T-helper 9 cell (primary cell): ENCODE measurements at places on chromosomes 4 and X.
A peak's percentile ranks its signal among the peaks of the same experiment; 100 is the strongest.

- no peak for DNase-seq
Measured at GRCh38 chr4:21469438-21470300, 478.9 kb downstream of the KCNIP4 start.

GRCh38 chrX:88655460-88655859 lies 91.6 kb upstream of the CPXCR1 start:
- DNase-seq, result no peak

GRCh38 chrX:18076434-18076833 lies 144.3 kb downstream of the BEND2 start:
- no peak for DNase-seq

GRCh38 chr4:95304898-95305297 lies 243.9 kb downstream of the UNC5C start:
- DNase-seq, result no peak

- no peak for DNase-seq
Measured at GRCh38 chr4:188346171-188346809, 207.0 kb downstream of the TRIML1 start.

DNA sequence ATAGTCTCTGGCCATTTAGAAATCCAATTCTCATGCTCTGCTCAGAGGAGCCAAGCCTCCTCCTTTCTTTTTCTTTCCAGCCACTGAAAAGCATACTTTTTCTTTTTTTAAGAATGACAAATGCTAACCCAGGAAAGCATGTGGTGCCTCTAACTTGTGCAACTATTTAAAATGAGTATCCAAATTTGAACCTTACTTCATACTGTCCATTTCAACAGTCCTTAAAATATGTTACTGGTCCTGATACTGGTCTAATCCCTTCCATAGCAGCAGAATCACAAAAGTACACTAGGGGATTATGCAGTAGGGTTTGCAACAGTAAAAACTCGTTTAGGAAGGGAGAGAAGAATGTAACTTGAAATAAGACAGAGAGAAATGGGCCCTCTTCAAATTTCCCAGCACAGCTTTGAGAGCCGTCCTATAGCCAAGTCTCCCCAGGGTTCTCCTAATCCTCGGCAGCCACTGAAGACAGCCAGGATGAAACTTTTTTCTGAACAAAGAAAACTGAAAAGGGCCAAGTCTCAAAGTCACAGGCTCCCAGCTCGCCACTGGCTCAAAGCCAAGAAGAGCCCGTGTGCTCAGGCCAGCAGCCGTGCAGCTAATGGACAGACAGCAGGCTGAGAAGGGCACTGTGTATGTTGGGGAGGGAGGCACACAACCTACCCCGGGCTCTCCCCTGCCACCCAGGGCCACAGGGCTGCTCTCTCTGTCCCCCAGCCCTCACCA lies 39.5 kb downstream of the GPC4 start:
- DNase-seq, result no peak

- no peak for DNase-seq
Measured at GRCh38 chr4:3388471-3389232, 53.1 kb upstream of the HGFAC start.

- no peak for DNase-seq
Measured at GRCh38 chr4:19850909-19851308, 400.8 kb upstream of the SLIT2 start.

DNA sequence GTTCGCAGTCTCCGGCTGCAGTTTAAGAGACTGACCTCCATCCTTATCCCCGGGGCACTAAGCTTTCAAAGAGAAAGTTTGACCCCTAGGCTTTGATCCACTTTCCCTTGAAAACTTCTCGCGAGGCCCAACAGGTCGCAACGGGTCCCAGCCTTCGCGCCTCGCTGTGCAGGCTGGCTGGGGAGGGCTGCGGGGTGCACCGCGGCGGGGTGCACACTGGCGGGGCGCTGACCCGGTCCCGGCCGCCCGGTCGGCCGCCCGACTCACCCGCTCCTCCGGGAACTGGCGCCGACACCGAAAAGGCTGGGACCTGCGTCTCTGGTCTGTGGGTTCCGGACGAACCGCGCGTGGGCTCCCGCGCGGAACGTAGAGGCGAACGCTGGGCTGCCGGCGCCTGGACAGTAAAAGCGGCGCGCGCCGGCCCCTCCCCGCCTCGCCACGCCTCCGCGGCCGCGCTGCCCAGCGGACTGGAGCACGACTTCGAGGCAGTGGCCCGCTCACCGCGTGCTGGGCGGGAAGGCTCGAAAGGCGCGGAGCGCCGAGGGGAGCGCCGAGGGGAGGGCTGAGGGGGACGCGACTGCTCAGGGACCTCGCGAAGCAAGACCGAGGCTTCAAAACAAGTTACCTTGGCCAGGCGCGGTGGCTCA lies at the start of gene TAF7L:
TAF7L (minus strand) TSS at position 378 of the 647 bp plus-strand sequence. CDS start 3,791 bp downstream, outside the sequence.
- DNase-seq, result no peak

DNA sequence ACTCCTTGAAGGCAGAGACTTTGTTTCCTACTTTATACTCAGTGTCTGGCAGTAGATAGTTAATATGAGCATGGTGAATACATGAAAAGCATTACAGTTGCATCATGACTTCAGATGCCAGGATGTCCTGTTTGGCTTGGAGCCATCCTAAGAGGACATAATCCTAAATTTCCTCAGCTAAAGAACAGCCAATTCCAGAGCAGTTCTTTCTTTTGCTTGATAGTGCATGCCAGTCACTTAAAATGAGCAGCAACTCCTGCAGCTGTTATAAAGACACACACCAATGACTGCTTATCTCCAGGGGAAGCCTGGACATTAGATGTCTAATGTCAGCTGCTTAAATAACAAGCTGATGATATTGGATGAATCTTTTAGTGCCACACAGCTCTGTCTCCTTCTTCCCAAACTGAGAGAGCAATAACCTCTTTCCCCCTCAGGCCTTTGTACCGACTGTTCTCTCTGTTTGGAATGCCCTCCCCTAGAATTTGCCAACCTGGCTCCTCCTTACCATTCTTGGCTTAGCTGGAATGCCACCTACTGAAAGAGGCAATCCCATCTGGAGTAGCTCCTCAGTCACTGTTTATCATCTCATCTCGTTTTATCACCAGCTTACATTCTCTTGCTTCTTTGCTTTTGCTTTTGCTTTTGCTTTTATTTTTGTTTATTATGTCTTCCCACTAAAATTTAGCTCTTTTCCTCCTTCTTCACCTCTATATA lies 100.8 kb upstream of the USP38 start:
- DNase-seq, result no peak

GRCh38 chrX:49877397-49878101 lies 1.7 kb upstream of the USP27X start:
- no peak for DNase-seq

DNA sequence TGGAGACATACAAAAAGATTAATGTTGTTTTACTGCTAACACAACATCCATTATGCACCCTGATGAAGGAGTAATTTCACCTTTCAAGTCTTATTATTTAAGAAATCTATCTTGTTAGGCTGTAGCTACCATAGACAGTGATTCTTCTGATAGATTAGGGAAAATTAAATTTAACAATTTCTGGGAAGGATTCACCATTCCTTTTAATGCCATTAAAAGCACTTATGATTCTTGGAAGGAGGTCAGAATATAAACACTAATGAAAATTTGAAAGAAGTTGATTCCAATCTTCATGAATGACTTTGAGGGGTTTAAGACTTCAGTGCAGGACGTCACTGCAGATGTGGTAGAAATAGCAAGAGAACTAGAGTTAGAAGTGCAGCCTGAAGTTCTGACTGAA lies 69.8 kb downstream of the F11 start:
- no peak for DNase-seq

- DNase-seq, result peak; percentile 33
Measured at GRCh38 chrX:47191331-47191730, 2.3 kb upstream of the UBA1 start.
